Right renal pelvis (tissue), 4 donors: ENCODE measurements at places on chromosomes 2 and 18.

GRCh38 chr2:226911932-226912331 is 76.1 kb downstream of the RHBDD1 start:
- no peak for DNase-seq

DNA sequence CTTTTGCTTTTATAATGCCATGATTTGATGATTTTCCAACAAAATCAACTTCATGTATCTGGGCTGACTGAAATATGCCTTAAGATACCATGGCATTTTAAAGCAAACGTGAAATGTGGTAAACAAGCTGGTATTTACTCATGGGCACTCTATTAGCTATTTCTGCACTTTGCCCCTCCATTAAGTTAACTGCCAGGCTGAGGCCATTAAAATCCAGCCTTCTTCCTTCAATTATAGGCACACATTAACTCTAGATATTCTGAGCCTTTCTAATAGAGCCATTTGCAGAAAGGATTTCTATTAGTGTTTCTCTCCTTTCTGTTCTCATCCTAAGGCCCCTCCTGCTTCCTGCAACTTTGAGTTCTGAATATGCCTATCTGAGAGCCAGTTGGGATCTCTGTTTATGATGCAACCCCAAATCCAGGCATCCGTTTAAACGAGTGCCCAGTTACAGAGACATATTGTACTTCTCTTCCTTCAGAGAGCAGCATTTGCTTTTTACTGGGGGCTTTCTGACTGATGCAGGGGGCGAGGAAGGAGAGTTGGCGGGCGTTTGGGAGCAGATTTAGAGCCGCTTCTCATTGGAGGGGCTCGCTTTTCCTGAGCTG is 1.6 kb upstream of the KCNJ3 start:
- DNase-seq, result no peak

- DNase-seq, result no peak
These were observed 144.5 kb downstream of the MEIS1 start for GRCh38 chr2:66579186-66580126.

DNA sequence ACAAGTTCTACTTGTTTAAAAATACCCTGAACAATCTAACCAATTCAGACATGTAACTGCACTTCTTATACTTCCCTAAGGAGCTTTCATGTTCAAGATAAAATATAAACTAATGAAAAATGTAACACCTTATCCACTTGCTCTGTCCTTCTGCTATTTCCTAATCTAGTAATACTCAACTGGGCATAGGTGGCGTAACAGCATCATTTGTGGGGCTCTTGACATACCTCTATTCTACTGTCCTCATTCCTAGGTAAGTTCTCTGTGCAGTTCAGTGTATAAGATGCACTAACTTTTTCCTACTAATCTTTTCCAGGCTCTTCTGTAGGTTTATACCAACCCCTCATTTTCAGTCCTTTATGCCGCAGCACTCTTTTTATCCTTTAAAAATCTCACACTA is 36.7 kb downstream of the PRKD3 start:
- no peak for DNase-seq

DNA sequence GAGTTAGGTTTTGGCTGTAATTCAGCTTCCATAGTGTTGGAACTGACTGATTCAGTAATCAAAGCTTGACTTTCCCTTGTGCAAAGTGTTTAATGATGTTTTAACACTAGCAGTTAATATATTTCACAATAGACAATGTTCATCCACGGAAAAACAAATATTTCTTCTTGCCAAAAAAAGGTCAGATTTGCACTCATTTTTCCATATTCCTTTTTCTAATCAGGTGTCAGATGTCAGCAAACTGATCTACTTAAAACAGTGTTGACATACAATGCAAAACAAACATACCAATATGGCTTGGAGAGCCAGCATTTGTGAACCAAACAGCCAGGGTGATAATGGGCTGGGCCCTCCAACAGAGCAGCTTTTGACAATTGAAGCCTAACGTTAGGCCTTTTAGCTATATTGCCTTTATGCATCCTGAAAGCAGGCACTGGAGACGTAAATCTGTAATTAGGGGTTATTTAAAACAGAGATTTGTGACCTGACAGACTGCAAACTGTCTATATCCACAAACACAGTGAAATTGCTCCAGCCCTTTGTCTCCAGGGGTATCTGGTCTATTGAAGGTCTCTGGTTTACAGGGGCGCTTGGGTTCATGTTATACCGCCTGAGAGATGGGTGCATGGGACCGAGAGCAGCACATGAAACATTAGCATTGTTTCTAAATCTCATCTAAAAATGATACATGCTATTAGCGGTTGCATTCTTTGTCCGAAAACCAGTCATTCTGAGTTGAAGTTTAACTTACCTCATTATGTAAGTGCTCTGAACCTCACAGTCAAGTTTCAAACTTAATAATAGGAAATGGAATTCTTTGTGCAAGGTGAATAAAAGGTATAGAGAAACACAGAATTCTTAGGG is 7.1 kb upstream of the CDCA7 start:
- no peak for DNase-seq
